GM23338 (cell line): ENCODE measurements at places on chromosomes 1 and 21. TPM values are rescaled to one million over a fixed set of nuclear protein-coding genes. Genes with fewer than 3 reads are reported as not detected.

DNA sequence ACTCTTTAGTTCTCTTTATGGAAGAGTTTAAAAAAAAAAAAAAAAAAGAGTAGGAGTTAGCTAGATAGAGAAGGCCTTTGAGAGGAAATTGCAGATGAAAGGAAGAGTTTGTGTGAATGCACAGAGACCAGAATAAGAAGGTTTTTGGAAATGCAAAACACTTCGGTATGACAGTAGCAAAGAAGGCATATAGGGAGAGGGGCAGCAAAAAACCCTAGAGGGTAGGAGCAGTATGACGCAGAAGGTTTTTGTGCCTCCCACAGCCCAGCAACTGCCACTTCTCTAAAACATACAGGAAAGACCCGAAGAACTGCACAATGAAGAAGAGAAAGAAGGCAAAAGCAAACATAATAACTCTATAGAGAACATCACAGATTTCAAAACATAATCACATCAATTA, 84.3 kb downstream of the WDR64 start:
- no peaks in the 10 kb centered on the region for H3K4me1 ChIP-seq
- no peaks in the 10 kb centered on the region for H3K36me3 ChIP-seq
- no peak overlapping the region for H3K27ac ChIP-seq

DNA sequence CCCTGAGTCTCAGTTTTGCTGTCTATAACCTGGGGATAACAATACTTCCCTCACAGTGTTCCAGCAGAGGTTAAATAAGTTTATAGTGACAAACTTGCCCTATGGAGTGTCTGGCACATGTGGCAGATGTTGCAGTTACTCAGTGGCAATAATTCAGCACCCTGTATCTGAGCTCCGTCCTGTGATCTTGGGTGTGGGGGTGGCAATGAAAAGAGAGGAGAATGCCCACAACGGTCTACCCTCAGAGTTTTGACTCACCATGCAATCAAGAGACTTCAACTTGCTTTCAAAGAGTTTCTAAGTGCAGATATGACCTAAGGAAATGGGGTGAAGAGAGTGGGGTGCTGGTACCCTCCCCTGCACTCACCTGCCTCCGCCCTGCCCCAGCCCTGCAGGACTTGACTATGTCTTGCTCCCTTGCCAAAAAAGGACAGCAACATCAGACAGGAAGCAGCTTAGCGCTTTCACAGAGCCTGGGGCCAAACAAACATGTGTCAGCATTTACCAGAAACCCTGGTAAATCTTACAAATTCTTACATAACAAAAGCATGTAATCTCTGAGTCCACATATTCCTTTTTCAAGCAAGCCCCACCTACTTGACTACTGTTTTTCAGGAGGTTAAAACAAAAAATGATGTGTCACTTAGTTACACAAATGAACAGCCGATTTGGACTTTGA, 185.1 kb upstream of the CAMK1G start:
- H3K36me3 ChIP-seq: no peaks in the 10 kb centered on the region
- peaks cover 41% of the 10 kb centered on the region for H3K4me1 ChIP-seq
- H3K27ac ChIP-seq: 0 out of 2 replicates have a peak overlapping the region, but pooled peaks have one; percentile 22
- H3K27me3 ChIP-seq: no peaks in the 10 kb centered on the region
- peak; percentile 43 for DNase-seq

DNA sequence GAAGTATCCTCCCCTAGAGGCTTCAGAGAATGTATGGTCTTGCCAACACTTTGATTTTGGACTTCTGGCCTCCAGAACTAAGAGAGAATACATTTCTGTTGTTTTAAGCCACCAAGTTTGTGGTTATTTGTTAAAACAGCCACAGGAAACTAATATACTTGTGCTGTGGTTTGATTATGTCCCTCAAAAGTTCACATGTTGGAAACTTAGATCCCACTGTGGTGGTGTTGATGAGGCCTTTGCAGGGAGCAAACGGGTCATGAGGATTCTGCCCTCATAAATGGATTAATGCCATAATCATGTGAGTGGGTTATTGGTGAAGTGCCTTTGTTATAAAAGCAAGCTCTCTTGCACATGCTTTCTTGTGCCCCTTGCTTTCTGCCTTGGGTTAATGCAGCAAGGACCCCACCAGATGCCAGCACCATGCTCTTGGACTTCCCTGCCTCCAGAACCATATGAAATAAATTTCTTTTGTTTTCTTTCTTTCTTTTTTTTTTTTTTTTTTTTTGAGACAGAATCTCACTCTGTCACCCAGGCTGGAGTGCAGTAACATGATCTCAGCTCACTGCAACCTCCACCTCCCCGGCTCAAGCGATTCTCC, 157.3 kb downstream of the CLIC6 start:
- H3K4me3 ChIP-seq: no peak overlapping the region
- H3K36me3 ChIP-seq: no peaks in the 10 kb centered on the region
- DNase-seq: no peak
- H3K27me3 ChIP-seq: no peaks in the 10 kb centered on the region
- peaks cover 13% of the 10 kb centered on the region for H3K4me1 ChIP-seq

GRCh38 chr1:107318932-107319331, 178.1 kb downstream of the NTNG1 start:
- H3K27me3 ChIP-seq: no peaks in the 10 kb centered on the region
- 0 out of 2 replicates have a peak, but pooled peaks cover 5% of the 10 kb centered on the region for H3K4me1 ChIP-seq
- no peak overlapping the region for H3K27ac ChIP-seq
- H3K36me3 ChIP-seq: no peaks in the 10 kb centered on the region
- DNase-seq: peak; percentile 48

- H3K4me1 ChIP-seq: no peaks in the 10 kb centered on the region
- no peaks in the 10 kb centered on the region for H3K27me3 ChIP-seq
- no peaks in the 10 kb centered on the region for H3K36me3 ChIP-seq
- no peak overlapping the region for H3K4me3 ChIP-seq
- H3K27ac ChIP-seq: no peak overlapping the region
These were observed 62.5 kb downstream of the PRKAB2 start for GRCh38 chr1:147109762-147110161.

DNA sequence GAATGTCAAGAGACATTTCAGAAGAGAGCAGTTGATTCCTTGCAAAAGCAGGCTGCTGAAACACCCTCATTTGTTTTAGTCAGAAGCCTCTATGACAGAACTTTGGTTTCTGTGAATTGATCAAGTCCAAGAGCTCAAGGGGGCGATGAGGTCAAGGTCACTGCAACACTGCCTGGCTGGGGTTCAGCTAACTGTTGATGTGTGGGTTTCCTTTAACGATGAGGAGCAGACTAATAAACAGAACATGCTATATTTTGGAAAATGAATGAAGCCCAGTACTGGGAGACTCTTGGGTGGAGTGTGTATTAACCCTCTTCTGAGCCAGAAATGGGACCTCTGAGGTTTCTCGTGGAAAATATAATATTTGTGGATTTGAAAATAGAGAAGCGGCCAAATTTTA, 109.3 kb downstream of the ZC3H11B start:
- H3K27ac ChIP-seq: no peak overlapping the region
- no peaks in the 10 kb centered on the region for H3K4me1 ChIP-seq
- no peaks in the 10 kb centered on the region for H3K36me3 ChIP-seq
- no peak overlapping the region for H3K4me3 ChIP-seq

- no peaks in the 10 kb centered on the region for H3K27me3 ChIP-seq
- H3K4me1 ChIP-seq: no peaks in the 10 kb centered on the region
- no peaks in the 10 kb centered on the region for H3K36me3 ChIP-seq
- H3K27ac ChIP-seq: no peak overlapping the region
- H3K4me3 ChIP-seq: no peak overlapping the region
These were observed 31.5 kb downstream of the PHC2 start for GRCh38 chr1:33399375-33399774.

- H3K27ac ChIP-seq: no peak overlapping the region
- H3K4me3 ChIP-seq: peak overlapping the region; percentile 65
- peak; percentile 66 for DNase-seq
These were observed 46.6 kb downstream of the VPS26C start for GRCh38 chr21:37220433-37220980.

DNA sequence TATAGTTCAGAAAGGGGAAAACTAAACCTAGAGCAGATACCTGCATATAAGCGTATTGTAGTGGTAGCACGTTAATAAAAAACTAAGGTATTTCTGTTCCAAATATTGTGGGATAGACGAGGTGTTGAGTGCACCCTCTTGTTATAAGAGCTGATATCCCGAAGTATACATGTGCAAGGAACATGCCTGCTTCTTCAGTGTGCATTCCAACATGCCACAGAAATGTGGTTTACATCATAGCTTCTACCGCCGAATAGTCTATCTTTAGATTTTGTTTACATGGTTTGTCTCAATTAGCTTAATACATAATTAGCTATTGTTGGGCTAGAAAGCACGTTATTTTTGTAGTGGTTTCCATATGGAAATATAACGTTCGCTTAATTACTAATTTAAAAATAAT, 2.2 kb downstream of the CHRM3 start:
- DNase-seq: no peak
- H3K4me3 ChIP-seq: peak overlapping the region; percentile 72; the same call in 1 of the 2 replicates
- peaks cover 52% of the 10 kb centered on the region for H3K27me3 ChIP-seq
- H3K27ac ChIP-seq: no peak overlapping the region
- peaks cover 11% of the 10 kb centered on the region for H3K4me1 ChIP-seq

- H3K27me3 ChIP-seq: no peaks in the 10 kb centered on the region
- no peak overlapping the region for H3K27ac ChIP-seq
- no peak overlapping the region for H3K4me3 ChIP-seq
These were observed 252.3 kb upstream of the FGGY start for GRCh38 chr1:59044535-59045121.

- H3K27ac ChIP-seq: no peak overlapping the region
- H3K4me1 ChIP-seq: peaks cover 5% of the 10 kb centered on the region; the same call in 1 of the 2 replicates
- H3K36me3 ChIP-seq: peaks cover 14% of the 10 kb centered on the region
- DNase-seq: no peak
These were observed 22.2 kb upstream of the PTPN14 start for GRCh38 chr1:214573386-214574318.

GRCh38 chr1:233614743-233615521, 1.0 kb downstream of the KCNK1 start:
- DNase-seq: peak; percentile 37

DNA sequence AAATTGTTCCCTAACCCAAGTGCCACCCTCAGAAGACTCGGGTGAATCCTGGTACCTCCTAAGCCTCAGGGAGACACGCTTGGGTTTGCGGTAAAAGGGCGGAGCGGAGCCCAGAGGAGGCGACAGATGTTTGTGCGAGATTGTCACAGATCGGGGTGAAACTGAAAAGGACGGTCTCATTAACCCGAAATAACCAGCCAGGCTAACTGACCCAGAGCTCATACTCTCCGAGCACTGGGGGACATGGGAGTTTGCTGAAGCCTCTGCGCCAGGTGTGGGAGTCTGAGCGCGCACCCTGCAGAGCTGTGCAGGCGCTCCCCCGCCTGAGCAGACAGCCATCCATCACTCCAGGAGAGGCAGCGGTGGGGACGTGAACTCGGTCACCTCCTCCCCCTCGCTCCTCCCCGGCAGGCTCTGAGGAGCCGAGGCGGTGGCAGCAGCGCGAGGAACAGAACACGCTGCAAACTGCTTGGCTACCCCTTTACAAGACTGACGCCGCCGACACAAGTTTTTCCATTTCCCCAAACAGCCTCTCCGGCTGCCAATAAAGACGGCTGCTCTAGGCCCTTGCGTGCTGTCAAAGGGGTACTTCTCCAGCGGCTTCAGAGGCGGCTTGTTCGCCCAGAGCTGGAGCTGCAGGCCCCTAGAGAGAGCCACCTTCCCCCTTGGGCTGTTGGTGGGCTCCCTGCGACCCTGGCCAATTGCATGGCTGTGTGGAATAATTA, 43.5 kb downstream of the RRAGC start:
- peak overlapping the region; percentile 49 for H3K4me3 ChIP-seq
- peaks cover 70% of the 10 kb centered on the region for H3K27me3 ChIP-seq
- no peak overlapping the region for H3K27ac ChIP-seq
- peaks cover 32% of the 10 kb centered on the region for H3K4me1 ChIP-seq

DNA sequence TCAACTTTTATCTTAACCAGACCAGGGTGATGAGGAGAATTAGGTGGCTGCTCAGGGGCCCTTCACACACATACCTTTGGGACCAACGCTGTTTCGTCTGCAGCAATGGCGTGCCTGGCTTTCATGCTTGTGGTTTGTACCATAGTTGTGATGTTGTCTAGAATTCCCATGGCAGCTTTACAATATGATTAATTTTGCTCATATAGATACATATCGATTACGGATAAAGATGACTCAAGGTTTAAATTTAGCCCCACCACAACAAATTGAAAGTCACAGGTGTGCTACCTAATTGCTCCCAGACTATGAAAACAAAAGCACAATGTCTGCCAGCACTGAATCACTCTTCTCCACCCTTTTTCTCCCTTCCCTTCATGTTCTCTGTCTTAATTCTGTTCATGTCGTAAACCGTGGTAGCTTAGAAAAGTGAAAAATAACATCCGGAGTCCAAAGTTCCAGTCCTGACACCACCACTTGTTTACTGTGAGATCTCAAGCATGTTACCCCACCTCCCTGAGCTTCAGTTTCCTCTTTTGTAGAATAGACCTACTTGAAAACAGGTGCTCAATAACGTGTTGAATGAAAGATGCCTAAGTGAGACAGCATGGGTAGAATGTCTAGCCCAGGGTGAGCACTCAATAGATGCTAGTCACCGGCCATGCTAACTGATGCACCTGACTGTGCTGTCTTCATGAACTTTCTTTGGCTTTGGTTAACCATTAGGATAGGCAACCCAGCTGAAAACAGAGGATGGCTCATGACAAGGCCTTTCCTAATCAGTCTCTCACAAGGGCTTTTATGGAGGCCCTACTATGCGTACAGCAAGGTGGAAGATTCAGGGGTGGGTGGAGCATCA, 22.1 kb upstream of the JUN start:
- no peak overlapping the region for H3K27ac ChIP-seq
- no peak overlapping the region for H3K4me3 ChIP-seq
- DNase-seq: no peak
- no peaks in the 10 kb centered on the region for H3K36me3 ChIP-seq

HLCS gene
- 14.7 and 28.9 TPM in 2 replicates for total RNA-seq

SH3BGR gene
- total RNA-seq: 4.9 and 5.9 TPM in 2 replicates

AHCTF1 gene
- total RNA-seq: 47.7 and 49.8 TPM in 2 replicates
